ENCODE measurements at places on chromosomes 3 and 15.

- DNase-seq, result no peak
Measured at GRCh38 chr15:65375871-65376607, 1.8 kb downstream of the IGDCC3 start.

DNA sequence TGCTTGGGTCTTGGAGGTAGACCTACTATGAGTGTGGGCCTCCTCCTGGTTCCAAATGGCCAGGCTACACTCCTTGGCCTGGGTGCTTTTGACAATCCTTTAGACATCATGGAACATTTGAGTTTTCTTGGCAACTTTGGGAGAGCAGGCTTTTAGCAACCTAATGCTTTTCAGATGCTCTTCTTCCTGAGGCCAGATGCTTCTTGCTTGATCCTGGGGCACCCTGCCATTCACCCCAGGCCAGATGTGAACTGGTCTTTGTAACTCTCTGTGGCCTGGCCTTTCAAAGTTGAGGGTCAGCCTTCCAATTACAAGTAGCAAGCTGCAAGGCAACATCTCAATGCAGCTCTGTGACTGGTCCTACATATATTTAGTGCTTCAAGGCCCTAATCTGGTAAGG, 40.5 kb downstream of the RTP1 start:
- DNase-seq, result no peak

- no peak for DNase-seq
Measured at GRCh38 chr3:23950293-23950692, 5.2 kb downstream of the NR1D2 start.

DNA sequence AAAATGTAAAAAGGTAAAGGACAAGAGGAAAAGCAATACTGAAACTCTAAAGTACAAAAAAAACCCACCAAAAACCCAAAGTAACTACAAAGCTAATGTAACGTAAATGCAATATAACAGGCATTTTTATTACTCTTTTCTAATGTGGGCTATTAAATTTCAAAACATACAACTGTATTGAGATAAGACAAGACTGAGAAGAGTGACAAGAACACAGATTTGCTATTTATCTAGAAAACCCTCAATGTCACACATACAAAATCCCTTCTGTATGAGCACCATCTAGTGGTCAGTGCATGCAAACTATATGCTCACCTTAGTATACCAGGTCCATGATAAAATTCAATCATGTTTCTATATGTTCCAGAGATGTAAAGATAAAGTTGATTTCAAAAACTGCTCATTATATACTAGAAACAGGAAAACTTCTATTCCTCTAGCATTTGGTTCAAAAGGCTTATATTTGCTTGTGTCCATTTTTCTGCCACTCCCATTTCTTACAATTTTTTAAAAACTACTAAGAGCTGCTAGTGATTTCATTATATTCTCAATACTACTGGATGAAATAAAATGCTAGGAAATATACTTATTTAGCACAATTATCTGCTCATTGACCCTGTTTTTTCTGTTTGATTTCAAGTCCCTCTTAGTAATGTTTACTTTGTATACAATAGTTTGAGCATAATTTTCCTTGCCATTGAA, 111.4 kb downstream of the DLG1 start:
- peak; percentile 81 for DNase-seq

DNA sequence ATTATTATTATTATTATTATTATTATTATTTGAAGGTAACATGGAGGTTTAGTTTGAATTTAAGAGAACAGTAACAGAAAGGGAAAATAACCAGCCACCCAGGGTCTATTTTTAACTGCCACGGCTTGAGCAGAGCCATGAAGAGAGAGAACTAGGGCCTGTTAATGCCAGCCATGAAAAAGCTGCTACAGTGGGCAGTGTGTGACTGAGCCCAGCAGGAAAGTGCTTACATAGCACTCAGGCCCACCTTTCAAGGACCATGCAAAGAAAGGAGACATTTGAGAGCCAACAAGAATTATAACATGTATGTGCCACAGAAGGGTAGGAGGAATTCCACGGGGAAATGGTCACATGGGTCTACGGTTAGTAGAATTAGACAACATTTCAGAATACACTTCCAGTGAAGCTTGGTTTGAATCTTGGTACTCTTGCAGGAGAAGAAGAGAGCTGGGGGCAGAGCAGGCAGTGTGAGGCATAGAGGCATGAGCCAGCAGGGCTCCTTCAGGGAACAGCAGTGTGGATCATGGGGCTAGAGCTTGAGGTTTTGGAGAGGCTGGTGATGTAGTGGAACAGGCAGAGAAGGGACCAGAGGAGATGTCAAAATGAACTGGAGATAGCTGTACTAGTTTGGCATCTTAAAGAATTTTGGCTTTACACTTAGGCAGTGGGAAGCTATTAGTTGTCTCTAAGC, 140.7 kb downstream of the CMSS1 start:
- no peak for DNase-seq

GRCh38 chr15:33618350-33618749, 307.6 kb downstream of the RYR3 start:
- DNase-seq, result no peak

- no peak for DNase-seq
Measured at GRCh38 chr3:43948013-43948412, 257.3 kb downstream of the ABHD5 start.

- peak; percentile 12 for DNase-seq
Measured at GRCh38 chr3:129606636-129607390, at the start of gene PLXND1. Gene PLXND1, minus strand, starts transcription at chr3:129606676. Its CDS starts 37 bp downstream, at chr3:129606639.

Data from hematopoietic multipotent progenitor cell treated with erythropoietin and hydrocortisone succinate and interleukin-3 and kit ligand, for 15 days (in vitro differentiated cells).